ENCODE measurements at places on chromosomes 11 and 22.

- DNase-seq = no peak
These were observed 54.1 kb downstream of the MCAM start for GRCh38 chr11:119262668-119263351.

DNA sequence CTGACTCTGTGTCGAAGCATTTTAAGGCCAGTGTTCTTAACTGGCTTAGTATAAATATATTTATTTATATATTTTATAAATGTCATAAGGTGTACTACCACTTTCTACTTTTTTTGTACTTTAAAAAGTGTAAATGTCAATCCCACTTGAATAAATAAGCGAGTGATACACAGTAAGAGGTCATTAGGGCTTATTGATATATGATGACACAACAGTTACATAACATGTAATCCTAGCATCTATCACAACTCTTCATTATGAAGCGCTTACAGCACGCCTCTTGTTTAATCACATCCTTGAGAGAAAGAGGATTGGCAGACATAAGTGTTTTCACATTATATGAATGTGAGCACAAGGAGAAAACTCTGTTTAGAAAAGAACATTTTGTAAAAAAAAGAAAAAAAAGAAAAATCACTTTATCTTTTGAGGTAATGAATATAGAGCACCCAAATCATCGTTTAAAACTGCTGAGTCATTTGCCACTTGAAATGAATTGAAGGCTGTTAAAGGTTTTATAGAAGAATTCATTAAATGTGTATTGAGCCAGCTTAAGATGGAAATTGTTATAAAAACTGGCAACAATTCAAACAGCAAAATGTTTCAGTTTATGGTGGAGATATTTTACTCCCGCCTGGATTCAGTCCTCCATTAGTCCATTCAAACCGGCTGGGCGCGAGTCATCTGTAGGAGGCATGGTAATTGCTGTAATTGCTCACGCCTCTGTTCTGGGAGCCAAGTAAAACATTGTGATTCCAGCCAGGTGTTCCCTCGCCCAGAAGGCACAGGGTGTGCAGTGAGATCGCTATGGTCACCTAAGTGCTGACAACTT is 627.3 kb upstream of the KIRREL3 start:
- no peak for DNase-seq

- DNase-seq = no peak
These were observed 120.7 kb downstream of the TIMP3 start for GRCh38 chr22:32922186-32922585.

DNA sequence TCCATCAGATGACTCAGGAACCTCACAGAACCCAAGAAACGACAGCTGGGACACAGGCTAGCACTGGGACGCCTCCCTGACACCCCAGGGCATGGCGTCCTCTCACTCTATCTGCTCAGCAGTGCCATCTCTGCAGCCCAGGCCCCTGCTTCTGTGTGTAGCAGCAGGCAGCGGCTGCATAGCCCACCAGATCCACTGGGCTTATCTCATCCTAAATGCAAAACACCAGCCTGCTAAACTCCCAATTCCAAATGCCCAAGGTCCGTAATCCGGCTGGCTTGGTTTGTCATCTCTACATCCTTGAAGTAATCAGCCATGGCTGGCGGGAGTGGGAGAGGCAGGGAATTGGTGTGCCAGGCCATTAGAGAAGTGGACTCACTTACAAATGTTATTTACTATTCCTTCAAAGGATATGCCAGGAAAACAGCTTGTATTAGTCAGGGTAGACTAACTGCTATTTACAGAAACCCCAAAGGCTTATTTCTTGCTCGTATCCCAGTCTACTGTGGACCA is 30.7 kb downstream of the SPATA19 start:
- no peak for DNase-seq

- no peak for DNase-seq
These were observed 594 bp downstream of the NRXN2 start for GRCh38 chr11:64722141-64723065.

- DNase-seq = no peak
These were observed 482.6 kb downstream of the MIAT start for GRCh38 chr22:27139935-27140511.

Measured in stimulated activated CD4-positive, alpha-beta T cell treated with anti-CD3 and anti-CD28 coated beads, TNF-alpha, amount 100 ng/mL, for 1 hour (primary cell).